ENCODE measurements at places on chromosomes 1 and 21.

DNA sequence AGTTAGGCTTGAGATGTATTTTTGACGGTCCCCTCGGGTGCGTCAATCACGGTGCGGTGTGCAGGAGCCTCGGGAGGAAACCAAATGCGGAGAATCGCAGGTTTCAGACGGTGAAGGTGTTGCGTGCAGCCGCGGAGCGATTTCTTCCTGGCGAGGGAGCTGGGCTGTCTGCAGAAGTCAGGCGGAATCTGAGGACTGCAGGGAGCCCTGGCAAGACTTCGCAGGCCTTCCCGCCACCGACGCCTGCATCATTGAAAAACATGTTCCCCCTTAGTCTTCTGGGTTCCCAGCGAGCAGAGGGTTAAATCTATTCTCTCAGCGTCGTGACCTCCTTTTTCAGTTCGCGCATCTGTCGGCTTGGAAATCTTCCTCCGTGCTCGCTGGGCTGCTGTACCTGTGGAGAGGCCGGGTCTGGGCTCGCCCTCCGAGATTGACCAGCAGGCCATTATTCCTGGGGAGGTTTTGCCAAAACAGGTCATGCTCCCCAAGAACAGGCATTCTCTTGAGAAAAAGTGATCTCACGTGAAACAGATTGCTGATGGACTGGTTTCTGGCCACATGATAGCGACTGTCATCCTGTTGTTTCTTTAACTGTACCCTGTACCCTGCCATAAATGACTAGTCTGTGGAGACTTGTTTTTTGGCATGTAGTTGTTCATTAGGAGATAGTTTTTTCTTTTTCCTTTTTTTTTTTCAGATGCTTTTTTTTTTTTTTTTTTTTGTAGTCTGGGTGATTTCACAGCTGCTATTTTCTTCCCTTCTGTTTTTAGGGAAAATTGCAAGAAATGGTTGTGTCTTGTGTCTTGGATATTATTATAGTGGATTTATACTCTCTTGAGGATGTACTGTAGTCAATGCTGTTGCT, 894 bp downstream of the EPB41 start:
- DNase-seq = no peak

DNA sequence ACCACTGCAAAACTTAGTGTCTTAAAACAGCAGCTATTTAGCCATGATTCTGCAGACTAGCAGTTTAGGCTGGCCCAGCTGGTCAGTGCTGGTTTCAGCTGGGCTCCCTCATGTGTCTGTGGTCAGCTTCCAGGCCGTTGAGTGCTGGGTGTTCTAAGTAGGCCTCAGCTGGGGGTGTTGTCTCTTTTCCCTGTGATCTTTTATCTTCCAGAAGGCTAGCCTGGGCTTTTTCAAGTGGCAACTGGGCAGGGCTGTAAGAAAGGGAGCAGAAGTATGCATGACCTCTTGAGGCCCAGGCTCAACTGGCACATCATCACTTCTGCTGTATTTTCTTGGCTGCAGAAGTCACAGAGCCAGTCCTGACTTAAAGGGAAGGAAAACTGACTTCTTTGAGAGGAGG, 136.1 kb downstream of the KIF26B start:
- no peak for DNase-seq

DNA sequence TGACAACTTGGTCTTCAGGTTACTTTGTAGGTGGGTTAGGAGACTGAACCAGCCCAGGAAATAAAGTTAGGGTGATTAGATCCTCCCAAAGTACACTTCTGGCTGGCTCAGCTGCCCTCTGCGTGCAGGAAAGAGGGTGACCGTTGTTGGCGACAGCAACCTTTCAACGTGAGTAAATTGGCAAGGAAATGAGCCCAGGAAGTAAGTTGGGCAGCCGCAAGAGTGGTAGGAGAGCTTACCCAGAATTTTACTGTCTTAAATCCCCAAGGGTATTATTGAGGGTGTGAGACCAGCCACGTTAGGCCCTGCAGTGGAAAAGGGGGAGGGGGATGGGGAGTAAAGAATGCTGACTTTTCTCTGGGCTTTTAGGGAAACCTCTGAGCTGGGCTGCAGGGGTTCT, 1.6 kb downstream of the TENT5C start:
- DNase-seq = no peak

DNA sequence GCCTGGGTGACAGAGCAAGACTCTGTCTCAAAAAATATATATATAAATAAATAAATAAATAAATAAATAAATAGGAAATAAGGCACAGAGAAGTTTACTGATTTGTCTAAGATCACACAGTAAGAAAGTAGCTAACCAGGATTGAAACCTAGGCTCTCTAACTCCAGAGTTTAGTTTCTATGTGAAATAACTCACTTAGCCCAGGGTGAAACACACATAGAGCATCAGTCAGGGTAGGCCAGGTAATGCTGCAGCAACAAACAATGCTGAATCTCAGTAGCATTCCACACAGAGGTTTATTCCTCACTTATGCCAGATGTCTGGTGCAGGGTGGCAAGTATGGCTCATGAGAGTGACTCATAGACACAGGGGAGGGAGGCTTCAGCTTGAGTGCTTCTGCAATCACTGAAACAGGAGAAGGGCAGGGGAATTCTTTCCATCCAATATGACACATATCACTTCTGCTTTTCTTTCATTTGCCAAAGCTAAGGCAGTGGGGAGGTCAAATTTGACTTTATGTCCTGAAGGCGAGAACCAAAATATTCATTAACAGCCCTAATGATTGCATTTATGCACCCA, 37.1 kb upstream of the KANK4 start:
- DNase-seq = peak; percentile 55

GRCh38 chr1:44485934-44486460, 80.9 kb downstream of the RNF220 start:
- DNase-seq = no peak

GRCh38 chr1:198397208-198397808, 143.2 kb downstream of the ATP6V1G3 start:
- no peak for DNase-seq

- no peak for DNase-seq
Observed at GRCh38 chr1:234582681-234583301, 27.2 kb downstream of the IRF2BP2 start.

- no peak for DNase-seq
Observed at GRCh38 chr1:119718972-119719371, 7.2 kb downstream of the PHGDH start.

DNA sequence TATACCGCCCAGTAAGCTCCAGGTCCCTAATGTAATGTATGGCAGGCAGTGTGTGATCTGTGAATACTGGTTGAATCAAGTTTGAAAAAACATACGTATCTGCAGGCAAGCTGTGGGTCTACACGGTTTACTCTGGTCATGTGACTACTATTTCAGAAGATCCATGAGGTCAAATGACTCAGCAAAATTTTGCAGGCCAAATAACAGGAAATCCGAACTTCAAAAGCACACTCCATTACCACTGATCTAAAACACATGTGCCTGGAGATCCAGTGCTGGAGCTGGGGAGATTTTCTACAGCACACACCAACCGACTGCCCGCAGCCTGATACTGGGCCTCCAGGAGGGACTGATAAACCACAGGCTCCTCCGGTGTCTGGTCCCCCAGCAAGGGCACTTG, 64.5 kb upstream of the SLC44A3 start:
- peak; percentile 96 for DNase-seq

DNA sequence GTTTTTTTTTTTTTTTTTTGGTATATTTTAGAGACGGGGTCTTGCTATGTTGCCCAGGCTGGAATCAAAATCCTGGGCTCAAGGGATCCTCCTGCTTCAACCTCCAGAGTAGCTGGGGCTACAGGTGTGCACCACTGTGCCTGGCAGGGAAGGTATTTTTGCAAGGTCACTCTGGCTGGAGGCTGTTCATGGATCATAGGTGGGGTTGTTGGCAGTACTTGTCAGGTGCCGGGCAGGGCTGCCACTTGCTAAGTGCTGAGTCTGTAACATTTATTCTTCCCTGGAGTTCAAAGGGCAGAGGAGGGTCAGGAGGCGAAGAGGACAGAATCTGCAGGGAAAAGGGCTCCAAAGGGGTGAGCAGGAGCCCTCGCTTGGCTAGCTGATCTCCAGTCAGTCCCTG, 24.1 kb downstream of the A3GALT2 start:
- DNase-seq = no peak

DNA sequence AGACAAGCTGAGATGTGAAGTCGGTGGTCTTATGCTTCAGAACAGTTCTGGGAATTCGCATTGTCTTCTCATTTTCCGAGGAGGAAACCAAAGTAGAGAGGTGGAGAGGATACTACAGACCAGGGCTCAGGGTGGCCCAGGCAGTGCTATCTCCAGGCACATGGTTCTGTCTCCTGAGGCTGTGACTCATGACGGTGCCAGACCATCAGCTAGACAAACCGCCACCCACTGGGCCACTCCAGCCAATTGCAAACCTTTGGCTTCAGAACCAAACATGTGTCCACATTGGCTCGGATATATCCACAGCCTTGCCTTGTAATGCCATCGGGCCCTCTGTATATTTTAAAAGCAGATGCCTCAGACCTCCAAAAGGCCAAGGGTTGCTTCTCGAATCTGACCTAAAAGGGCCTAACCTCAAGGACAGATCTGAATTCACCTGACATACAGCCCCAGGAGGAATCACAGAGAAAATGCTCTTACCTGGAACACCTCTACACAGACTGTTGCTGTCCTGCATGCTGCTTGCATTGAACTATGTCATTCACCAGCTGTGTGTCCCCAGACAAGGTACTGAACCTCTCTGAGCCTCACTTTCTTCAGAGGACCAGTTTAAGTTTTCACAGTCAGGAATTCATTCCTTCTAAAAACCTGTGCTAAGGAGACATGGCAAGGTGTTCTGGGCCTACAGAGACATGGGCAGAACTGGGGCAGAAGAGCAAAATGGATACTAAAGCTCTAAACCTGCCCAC, 224.9 kb upstream of the JUN start:
- DNase-seq = no peak

DNA sequence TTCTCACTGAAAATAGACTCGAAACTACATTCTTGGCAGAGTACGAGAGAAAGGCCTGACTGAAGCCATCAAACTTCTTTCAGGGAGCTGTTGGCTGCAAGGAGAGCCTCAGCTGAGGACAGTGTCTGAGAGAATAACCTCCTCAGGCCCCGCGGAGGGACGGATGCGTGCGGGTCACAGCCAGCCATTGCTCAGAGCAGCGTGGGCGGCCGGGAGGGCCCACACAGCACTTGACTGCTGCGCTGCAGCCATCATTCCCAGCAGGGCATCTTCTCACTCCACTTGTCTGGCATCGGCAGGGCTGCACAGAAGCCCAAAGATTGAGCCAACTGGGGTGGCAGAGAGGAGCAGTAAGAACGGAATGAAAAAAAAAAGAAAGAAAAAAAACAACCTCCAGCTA, 113.5 kb downstream of the XCL2 start:
- DNase-seq = no peak

- no peak for DNase-seq
Observed at GRCh38 chr1:44433209-44433608, 28.2 kb downstream of the RNF220 start.

- DNase-seq = no peak
Observed at GRCh38 chr1:43993206-43993914, 2.0 kb downstream of the CCDC24 start.

GRCh38 chr1:175481126-175482070, 262.0 kb downstream of the TNR start:
- no peak for DNase-seq

DNA sequence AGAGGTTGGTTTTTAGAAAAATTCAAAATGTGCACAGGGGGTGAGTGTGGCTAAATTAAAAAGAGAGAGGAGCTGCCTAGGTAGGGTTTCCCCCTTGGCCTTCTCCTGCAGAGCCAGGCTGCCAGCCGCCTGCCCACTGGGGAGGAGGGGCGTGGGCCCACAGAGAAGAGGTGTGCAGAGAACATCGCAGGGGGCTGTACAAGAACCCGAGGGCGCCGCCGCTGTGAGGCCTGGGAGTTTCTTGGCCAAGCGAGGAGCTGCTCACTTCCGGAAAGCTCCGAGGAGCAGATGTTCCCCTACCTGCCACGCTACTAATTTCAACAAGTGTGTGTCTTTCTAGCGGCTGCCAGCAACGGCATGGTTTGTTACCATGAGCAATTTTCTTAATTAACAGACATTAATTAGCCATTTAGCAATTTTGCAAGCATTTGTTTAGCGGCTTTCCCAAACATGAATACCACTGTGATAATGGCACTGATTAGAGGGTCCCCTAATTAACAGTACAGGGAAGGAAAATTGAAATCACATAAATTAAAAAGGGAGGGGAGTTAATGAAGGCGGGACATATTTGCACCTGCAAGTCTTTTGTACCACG, 59.7 kb downstream of the MRPL37 start:
- DNase-seq = no peak

DNA sequence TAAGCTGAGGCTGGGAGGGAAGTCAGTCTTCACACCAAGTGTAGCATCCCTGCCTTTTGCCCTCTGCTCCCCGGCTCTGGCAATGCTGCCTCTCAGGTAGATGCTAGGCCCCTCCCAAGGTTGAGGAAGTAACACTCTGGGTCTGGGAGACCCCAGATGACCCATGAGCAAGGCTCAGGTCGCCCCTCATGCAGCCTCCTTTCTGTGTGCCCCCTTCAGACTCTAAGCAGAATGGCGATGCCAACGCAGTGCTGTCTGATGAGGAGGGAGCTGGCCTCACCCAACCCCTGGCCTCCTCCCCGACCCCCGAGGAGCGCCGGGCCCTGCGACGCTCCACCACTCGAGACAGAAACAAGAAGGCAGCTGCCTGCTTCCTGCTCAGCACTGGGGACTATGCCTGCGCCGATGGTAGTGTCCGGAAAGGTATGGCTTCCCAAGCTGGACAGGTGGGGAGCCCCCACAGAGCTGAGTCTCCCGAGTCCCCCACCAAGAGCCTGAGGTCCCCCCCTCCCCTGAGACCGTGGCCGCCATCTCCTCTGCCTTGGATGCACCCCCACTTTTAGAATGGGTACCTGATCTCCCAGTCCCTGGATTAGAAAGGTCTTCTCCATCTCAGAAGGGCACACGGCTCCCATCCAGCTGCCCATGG, 15.8 kb downstream of the KCNC4 start:
- no peak for DNase-seq

DNA sequence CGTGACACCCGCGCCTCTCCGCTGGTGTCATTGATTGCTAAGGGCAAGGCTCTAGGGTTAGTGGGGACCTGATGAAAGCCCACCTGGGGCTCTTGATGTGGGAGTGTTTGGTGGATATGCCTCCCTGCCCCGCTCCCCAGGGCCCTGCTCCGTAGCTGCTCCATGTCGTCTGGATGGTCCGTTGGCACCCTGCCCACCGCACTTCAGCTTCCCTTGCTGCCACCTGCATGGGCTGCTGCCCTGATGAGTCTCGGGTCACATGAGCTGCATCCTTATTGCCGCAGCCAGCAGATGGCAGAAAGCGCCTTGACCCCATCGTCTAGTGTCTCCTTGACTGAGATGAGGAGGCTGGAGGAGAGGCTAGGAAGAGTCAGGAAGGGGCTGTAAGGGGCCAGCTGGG, 439.4 kb downstream of the CAMTA1 start:
- DNase-seq = no peak

GRCh38 chr21:38293765-38294164, 37.0 kb downstream of the KCNJ15 start:
- DNase-seq = no peak

- DNase-seq = no peak
Observed at GRCh38 chr1:167703557-167703956, 18.2 kb upstream of the MPZL1 start.

Data from skeletal muscle cell (primary cell).